Activated CD4-positive, alpha-beta T cell treated with anti-CD3 and anti-CD28 coated beads for 48 hours (primary cell): ENCODE measurements at places on chromosomes 3 and 15.

DNA sequence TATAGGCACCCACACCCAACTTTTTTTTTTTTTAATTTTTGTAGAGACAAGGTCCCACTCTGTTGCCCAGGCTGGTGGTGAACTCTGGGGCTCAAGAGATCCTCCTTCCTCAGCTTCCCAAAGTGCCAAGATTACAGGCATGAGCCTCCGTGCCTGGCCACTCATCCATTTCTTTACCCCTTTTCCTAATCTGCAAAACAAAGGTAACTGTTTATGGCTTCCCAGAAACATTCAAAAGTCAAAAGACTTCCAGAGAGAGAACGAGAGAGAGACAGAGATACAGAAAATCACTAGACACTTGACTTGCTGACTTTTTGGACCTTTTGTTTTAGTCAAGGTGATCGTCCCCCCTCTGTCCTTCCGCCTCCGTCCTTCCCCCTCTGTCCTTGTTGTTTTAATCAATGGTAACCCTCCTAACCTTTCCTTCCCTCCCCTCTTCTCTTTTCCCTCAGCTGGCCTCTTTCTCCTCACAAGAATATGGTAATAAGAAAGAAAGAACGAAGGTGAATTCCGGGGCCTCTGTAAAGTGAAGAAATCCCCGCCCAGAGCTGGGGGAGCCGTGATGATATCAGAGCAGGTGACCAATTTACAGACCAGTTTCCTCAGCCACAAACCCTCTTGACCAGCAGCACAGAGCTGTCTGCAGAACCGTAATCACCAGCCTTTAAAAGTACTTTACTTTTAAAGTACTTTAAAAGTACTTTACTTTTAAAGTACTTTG is 21.9 kb downstream of the KLHL6 start:
- no peak for DNase-seq

GRCh38 chr15:33419701-33420100 is 108.9 kb downstream of the RYR3 start:
- DNase-seq, result no peak

DNA sequence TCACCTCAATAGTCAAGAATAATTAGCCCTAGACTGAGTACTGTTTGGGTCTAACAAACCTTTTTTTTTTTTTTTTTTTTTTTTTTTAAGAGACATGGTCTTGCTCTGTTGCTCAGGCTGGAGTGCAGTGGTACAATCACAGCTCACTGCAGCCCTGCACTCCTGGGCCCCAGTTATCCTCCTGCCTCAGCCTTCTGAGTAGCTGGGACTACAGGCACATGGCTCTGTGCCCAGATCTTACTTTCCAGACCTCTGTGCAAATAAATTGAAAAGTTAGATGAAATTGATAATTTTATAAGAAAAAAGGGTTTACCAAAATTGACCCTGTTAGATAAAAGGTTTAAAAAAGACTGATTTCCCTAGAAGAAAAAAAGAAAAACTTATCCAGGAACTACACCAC is 79.0 kb downstream of the NR2E3 start:
- DNase-seq, result no peak

- no peak for DNase-seq
These were observed 8.4 kb upstream of the DHX30 start for GRCh38 chr3:47794544-47794943.

- peak; percentile 65 for DNase-seq
These were observed 16.0 kb upstream of the CPEB1 start for GRCh38 chr15:82663186-82663600.

DNA sequence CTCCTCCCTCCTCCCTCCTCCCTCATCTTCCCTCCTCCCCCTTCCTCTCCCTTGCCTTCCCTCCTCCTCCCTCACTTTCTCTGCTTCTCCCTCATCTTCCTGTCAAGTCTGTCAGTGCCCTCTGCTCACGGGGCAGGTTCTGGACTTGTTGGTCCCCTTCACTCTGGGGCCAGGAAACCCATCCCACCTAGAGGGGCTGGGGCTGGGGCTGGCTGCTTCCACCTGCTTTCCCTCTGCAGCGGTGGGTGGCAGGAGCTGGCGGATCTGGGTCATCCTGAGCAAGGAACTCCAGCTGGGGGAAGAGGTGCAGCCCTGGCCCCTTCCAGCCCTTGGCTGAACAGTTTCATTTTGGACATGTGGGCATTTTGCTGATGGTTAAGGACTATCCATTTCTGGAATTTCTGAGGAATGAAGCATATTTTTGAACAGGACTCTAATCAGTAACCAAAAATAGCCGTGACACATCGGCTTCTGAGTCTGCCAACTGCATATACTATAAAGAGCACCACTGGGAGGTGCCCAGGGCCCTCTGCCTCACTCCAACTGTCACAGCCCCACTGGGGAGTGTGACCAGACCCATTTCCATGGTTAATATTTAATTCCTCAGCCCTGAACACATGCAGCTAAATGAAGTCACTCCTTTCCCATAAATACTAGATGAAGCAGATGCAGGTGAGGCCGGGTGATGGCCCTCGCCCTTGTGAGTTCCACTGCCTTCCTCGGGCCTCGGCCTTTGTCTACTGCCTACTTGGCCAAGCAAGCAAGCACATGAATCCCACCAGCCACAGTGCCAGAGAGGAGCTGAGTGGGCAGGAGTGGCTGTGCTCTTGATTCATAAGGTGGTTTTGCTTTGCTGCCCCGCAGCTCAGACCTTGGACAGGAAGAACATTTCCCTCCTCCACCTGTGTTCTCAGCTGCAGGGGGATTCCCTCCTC is 39.8 kb downstream of the CHDH start:
- no peak for DNase-seq

DNA sequence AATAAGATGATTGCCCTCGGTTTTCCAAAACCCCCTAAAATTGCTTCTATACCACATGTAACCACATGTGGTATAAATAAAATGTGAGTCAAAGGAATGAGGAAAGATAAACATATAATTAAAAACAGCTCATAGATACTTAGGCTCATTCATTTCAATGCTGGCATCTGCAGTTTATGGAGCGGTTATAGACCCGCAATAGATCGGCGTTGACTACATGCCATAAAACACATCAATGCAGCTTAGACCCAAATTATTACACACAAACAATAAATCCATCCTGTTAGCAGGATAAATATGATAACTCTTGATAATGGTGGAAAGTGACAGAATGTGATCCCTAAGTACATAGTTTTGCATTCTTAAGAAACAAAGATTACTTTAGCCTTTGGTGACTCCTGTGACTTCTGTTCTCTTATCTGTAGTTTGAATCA is 143.7 kb downstream of the NR2F2 start:
- DNase-seq, result no peak

GRCh38 chr3:25041871-25042584 is 386.0 kb upstream of the RARB start:
- no peak for DNase-seq

- DNase-seq, result no peak
These were observed 69.1 kb downstream of the CMTM8 start for GRCh38 chr3:32307591-32307990.

DNA sequence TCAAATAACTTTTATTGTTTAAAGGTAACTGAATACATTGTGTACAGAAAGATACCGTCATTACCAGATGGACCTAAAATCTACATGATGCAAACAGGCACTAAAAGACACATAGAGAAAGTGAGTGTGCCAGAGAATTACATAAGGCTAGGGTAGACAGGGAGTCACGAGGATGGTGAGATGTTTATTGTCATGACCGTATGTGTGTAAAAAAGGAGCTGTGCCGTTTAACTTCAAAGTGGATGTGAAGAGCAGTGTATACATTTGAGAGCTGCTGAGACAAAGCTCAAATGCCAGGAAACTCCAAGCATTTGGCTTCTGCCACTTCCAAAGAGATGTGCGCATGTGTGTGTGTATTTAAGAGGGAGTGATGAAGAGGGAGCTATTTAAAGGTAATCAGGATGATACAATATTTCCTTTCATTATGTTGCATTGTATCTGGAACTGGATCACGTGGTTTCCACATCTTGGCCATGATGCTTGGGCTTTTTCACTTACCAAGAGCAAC is 51.4 kb upstream of the IGF1R start:
- DNase-seq, result no peak

DNA sequence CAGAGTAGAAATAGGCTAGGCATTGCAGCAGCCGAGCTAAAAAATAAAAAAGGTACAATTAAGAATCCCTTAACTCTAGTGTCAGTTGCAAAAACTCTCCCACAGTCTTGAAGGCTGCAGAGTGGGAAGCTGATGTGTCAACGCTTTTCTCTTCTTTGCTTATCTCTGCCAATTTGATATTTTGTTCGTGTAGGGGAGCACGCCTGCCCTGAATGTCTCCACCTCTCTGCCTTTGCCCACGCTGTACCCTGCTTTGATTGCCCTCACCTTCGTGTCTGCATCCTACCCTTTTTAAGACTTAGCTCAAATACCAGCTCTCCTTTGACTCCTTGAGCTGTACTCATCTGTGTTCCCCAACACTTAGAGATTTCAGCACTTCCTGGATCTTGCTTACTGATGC is 155.4 kb upstream of the CADPS start:
- DNase-seq, result no peak

- no peak for DNase-seq
These were observed 21.4 kb downstream of the RAD54L2 start for GRCh38 chr3:51559961-51560360.

GRCh38 chr3:184872200-184872599 is 60.2 kb downstream of the VPS8 start:
- DNase-seq, result no peak

DNA sequence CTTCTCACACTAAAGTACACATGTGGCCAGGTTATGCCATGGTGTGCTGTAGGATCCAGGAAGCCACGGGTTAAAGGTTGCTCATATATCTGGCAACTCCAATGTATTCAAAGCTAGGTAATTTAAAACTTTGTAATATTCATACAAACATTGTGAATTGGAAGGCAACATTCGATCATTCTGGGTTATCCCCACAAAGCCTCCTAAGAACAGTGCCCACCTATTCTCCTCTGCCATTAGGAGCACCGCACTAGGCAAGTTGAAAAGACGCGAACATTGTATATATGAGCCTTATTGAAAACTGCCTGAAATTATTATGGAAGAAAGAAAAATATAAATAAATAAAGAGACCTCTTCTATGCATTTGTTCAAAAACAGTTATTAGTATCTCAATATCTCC is 228.2 kb downstream of the IGSF11 start:
- no peak for DNase-seq

DNA sequence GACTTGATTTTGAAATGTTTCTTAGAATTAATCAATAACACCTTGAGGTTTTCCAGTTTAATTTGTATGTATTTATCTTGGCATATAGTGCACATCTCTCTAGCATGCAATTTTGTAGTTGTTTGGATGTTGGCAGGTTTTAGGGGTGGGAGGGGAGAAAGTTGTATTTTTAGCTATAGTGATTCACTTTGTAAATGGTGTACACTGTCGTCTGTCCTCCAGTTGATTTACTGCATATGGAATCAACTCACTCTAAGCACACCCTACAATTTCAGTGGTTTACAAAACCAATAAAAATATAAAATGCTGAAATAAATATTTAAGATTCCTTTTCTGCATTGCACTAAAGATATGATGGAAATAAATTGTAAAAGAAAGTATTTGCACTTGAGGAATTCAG is 199.1 kb downstream of the CDIN1 start:
- no peak for DNase-seq

- DNase-seq, result no peak
These were observed 21.6 kb downstream of the PLA2G4B start for GRCh38 chr15:41860049-41860828.

GRCh38 chr3:49785565-49786356 is 581 bp downstream of the IP6K1 start:
- peak; percentile 33 for DNase-seq

DNA sequence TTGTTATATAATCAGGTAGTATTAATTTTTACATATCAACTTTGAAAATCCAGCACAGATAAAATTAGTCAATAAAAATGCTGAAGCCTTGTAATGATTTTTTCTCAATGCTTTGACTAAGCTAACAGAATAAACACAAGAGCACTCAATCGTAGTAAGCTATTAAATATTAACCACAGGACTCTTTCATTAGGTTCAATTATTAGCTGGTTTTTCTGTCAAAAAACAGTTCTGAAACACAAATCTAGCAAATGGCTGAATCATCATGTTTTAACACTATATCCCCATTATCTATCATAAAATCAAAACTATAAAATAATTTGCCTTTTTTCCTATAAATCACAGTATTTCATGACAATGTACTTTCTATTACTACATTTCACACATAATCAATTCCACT is 69.6 kb downstream of the PLOD2 start:
- no peak for DNase-seq

DNA sequence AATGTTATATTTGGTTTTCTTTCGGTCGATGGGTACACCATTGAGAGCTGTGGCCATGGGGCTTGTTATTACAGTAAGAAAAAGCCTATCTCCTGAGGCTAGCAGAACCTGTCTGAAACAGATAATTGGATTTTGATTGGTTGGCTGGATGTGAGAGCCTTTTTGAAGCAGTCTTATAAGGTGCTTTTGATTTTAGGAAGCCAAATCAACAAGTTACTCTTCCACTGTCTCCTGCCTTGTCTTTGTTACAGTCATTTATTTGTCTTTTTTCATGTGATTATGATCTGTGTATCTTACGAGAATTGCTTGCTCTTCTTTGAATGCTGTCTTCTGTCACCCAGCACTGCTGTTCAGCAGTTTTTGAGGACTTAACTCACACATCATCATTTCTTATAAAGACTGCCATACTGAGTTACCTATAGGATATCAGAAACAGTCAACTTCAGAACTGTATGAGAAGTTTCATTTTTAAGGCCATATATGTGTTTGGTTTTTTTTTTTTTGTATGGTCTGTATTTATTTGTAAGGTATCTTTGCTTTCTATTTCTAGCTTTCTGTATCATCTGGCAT is 51.1 kb downstream of the MEF2A start:
- no peak for DNase-seq
